ENCODE measurements at places on chromosomes 5 and 9. TPM values are rescaled to one million over a fixed set of nuclear protein-coding genes. Genes with fewer than 3 reads are reported as not detected.

GRCh38 chr9:117425566-117425965 lies 10.7 kb upstream of the ASTN2 start:
- H3K4me3 ChIP-seq, result no peak overlapping the region
- no peaks in the 10 kb centered on the region for H3K27me3 ChIP-seq
- H3K4me1 ChIP-seq, result no peaks in the 10 kb centered on the region
- H3K36me3 ChIP-seq, result no peaks in the 10 kb centered on the region
- no peak overlapping the region for H3K27ac ChIP-seq
- no peak for DNase-seq

GRCh38 chr9:212297-212696 lies 2.4 kb upstream of the DOCK8 start:
- H3K4me3 ChIP-seq, result no peak overlapping the region
- no peak overlapping the region for H3K27ac ChIP-seq
- H3K36me3 ChIP-seq, result no peaks in the 10 kb centered on the region
- no peak for DNase-seq
- no peaks in the 10 kb centered on the region for H3K4me1 ChIP-seq
- peaks cover 25% of the 10 kb centered on the region for H3K27me3 ChIP-seq

GRCh38 chr5:79612667-79613198 lies 492 bp downstream of the TENT2 start:
- H3K36me3 ChIP-seq, result peaks cover 2% of the 10 kb centered on the region
- H3K27me3 ChIP-seq, result no peaks in the 10 kb centered on the region
- H3K27ac ChIP-seq, result peak overlapping the region; percentile 87
- H3K4me3 ChIP-seq, result peak overlapping the region; percentile 88

DNA sequence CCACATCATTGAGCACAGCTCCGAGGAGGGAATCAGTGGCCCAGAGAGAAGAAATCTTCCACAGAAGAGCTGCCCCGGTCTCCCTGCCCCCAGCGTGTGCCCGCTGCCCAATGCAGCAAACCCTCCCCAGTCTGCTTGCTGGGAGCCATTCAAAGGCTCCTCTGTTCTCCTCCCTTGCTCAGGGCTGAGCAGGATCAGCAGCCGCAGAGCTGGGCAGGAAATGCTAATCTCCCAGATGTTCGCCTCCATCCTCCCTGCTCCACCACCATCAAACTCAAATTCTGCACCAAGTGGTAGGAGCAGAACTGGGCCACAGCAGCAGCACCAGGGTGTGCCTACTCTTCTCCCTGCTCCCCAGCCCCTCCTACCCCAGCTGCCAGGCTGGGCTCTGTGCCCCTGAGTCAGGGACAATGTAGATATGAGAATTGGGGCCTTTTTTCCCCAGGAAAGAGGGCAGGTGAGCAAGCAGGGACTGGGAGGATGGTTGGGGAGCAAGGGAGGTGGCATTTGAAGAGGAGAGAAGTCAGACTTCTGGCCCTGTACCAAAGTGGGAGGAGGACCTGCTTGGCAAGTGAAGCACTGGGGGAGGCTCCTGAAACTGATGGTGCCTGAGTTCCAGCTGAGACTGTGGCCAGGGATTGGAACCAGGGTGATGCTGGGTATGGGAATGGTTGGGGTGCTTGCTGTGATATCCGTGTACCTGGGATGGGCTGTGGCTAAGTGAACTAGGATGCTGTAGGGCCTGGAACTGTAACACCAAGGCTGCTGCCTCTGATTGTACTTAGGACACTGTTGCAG lies 1.9 kb upstream of the PCDH1 start:
- H3K4me3 ChIP-seq, result no peak overlapping the region
- no peak overlapping the region for H3K27ac ChIP-seq
- no peaks in the 10 kb centered on the region for H3K36me3 ChIP-seq
- H3K27me3 ChIP-seq, result peaks cover 71% of the 10 kb centered on the region

- no peaks in the 10 kb centered on the region for H3K36me3 ChIP-seq
- H3K4me1 ChIP-seq, result no peaks in the 10 kb centered on the region
- no peak overlapping the region for H3K4me3 ChIP-seq
Observed at GRCh38 chr9:5112109-5112592, 73.3 kb downstream of the INSL6 start.

DNA sequence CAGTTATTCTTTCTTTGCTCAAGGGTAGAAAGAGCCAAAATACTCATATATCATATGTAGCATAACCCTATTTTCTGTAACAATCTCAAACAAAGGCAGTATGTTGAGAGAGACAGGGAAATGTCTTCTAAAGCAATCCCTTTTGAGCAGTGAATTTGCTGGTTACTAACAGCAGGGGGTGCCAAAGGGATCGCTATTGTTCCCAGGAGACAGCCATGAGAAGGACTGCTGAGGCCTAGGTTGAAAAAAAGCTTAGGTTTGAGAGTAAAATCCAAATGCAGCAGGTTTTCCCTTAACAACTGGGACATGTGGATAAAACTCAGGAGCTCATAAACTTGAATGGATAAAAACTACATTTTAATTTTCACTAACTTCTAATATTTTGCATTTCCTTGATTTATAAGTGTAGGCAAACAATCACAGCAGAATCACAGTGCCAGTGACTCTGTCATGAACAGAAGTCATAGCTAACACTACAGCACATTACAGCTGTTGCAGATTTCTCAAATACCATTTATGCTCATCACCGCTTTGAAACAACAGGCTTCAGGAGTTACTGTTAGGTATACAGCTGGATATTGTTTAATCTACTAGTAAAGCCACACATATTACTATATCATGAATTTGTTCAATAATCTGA lies 148.4 kb downstream of the MAPKAP1 start:
- peaks cover 8% of the 10 kb centered on the region for H3K4me1 ChIP-seq
- no peaks in the 10 kb centered on the region for H3K27me3 ChIP-seq
- H3K27ac ChIP-seq, result peak overlapping the region; percentile 34
- no peak overlapping the region for H3K4me3 ChIP-seq
- H3K36me3 ChIP-seq, result peaks cover 5% of the 10 kb centered on the region

GRCh38 chr9:86034863-86035734 lies 64.3 kb downstream of the GOLM1 start:
- H3K4me1 ChIP-seq, result no peaks in the 10 kb centered on the region
- H3K27ac ChIP-seq, result no peak overlapping the region
- H3K27me3 ChIP-seq, result no peaks in the 10 kb centered on the region
- H3K36me3 ChIP-seq, result peaks cover 11% of the 10 kb centered on the region
- H3K4me3 ChIP-seq, result no peak overlapping the region

DNA sequence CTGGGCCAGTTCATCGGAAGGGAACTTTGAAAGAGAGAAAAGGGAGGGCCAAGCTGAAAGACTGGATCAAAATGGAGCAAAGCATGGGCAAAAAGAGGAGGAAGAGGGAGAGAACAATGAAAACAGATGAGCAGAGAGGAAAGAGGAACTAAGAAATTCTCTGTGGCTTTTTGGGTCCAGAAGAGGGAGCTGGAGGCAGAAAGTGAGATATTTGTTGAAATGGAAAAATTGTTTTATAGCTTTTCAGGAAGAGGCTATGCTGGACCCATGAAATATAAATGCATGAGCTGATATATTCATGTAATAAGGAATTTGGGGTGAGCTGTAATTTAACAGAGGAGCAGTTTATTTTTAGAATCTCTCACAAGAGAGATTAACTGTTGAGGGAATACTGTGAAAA lies 457.3 kb downstream of the DMAC1 start:
- H3K27ac ChIP-seq, result no peak overlapping the region
- H3K4me3 ChIP-seq, result no peak overlapping the region
- DNase-seq, result no peak
- no peaks in the 10 kb centered on the region for H3K27me3 ChIP-seq
- no peaks in the 10 kb centered on the region for H3K4me1 ChIP-seq

DNA sequence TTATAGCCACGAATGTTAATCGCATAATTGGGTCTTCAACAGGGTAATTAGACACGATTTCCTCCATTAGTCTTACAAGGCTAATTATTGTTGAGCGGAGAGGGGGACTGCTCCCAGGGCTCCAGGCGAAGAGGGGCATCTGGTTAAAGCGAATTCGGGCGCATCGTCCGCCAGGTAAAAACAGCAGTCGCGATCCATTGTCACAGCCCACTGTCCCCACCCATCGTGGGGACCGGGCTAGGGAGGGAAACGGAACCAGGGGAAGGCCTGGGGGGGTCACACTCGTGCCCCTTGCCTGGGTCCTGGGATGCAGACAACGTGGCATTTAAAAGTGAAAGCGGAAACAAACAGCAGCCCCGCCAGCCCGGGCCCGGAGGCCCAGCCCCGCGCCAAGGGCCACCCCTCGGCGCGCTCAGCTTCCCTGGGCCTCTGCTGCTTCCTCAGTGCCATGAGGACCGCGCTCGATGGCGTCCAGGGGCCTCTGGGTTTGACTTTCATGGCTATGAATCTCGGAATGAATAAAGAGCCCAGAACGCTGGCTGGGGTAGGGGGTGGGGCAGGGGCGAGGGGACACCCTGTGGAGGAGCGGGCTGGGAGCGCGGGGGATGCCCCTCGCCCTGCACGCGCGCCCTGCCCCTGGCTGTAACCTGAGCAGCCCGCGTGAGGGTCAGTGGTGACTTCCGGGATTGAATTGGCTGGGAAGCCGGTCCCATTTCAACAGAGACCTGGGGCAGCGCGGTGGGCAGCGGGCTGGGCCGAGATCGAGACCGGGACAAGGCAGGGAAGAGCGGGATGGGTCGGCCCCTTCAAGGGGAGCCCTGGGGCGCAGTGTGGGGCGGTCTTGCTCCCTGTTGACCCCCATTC lies 99.9 kb downstream of the GTF3C4 start:
- no peaks in the 10 kb centered on the region for H3K36me3 ChIP-seq
- H3K4me1 ChIP-seq, result peaks cover 10% of the 10 kb centered on the region
- peak; percentile 36 for DNase-seq

DNA sequence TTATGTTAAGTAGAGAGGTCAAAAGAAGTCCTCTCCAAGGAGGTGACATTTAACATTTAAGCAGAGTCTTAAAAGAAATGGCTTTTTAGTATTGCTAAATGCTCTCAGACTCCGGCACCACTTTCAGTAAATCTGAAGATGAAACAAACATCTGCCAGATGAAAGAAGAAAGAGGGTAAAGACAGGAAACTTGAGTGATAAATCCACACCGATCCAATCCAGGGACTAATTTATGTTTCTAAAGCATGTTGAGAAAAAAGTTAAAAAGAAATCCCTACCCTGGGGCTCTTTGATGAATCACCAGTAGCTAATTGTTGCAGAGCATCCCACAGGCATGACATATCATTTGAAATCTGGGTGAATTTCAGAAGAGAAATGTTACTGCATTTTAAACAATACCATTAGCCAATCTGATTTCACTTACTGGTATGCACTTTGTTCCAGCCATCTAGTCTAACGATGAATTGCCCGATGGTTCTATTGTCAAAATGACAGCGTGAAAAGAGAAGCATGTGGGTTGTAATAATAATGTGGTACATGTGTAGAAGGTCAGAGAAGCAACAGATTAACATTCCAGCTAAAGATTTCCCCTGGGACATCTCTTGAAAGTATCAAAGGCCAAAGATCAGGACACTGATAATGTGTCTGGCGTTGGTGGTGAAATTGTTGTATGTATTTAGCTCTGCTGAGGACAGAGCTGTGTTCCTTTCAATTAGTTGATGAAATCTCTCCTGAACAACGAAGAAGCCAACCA lies 485.7 kb downstream of the CSNK1G3 start:
- H3K4me1 ChIP-seq, result peaks cover 13% of the 10 kb centered on the region
- no peaks in the 10 kb centered on the region for H3K36me3 ChIP-seq
- H3K27me3 ChIP-seq, result no peaks in the 10 kb centered on the region

- no peak for DNase-seq
- H3K4me1 ChIP-seq, result peaks cover 10% of the 10 kb centered on the region
- no peak overlapping the region for H3K27ac ChIP-seq
- H3K4me3 ChIP-seq, result no peak overlapping the region
- H3K36me3 ChIP-seq, result no peaks in the 10 kb centered on the region
Observed at GRCh38 chr5:142869886-142870285, 99.7 kb downstream of the ARHGAP26 start.

GRCh38 chr5:58933891-58934628 lies 351.2 kb downstream of the RAB3C start:
- H3K4me3 ChIP-seq, result no peak overlapping the region
- no peaks in the 10 kb centered on the region for H3K36me3 ChIP-seq
- H3K4me1 ChIP-seq, result no peaks in the 10 kb centered on the region
- no peaks in the 10 kb centered on the region for H3K27me3 ChIP-seq
- DNase-seq, result no peak

The HSD17B3 gene
- total RNA-seq, result not detected

The FGD3 gene
- total RNA-seq, result 0.09 TPM

The ASS1 gene
- total RNA-seq, result 182 TPM

The GMCL2 gene
- total RNA-seq, result not detected

The TAF11L11 gene
- not detected for total RNA-seq

All from astrocyte (in vitro differentiated cells and primary cell).